ENCODE measurements at places on chromosomes 1 and 21.
A peak's percentile ranks its signal among the peaks of the same experiment; 100 is the strongest.

DNA sequence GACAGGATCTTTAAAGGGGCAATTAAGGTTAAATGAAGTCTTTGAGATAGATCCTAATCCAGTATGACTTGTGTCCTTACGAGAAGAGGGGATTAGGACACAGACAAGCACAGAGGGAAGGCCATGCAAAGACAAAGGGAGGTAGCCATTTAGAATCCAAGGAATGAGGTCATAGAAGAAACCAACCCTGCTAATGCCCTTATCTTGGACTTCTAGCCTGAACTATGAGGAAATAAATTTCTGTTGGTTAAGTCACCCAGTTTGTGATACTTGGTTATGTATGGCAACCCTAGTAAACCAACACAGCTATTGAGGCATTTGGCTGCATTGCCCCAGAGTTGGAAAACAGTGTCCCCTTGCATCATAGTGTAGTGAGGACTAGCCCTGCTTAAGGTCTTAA is 121.3 kb downstream of the MAST2 start:
- no peak for DNase-seq

GRCh38 chr1:174021591-174022079 is 522 bp downstream of the RC3H1 start:
- DNase-seq = peak; percentile 69

DNA sequence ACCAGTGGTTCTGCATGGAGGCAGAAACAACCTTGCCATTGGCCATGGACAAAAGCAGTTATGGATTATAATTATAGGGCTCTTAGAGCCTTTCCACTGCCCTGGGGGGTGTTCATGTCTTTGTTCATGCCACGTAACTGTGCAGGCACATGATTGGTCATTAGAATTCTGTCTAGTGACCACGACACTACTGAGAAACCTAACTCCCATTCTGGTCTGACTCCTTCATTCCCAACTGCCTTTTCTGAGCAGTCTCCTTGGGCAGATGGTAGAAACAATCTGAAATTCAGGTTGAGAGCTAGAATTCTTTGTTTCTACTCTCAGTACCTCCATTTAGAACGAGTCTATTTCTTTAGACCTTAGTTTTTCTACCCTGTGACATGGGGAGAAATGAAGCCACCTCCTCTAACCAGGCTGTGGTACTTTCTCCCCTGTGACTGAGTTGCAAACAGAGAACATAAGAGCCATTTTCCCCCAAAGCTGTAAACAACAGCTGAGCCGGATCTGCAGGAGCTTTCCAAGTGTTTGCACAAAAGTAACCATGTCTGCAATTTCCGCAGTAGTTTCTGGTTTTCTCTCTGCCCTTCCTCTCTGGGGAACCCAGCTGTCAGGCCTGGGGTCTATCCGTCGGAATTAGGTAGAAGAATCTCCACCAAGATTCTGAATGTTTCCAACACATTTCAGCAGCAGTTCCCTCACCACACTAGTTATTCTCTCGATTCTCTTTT is 37.7 kb upstream of the IPO9 start:
- DNase-seq = no peak

DNA sequence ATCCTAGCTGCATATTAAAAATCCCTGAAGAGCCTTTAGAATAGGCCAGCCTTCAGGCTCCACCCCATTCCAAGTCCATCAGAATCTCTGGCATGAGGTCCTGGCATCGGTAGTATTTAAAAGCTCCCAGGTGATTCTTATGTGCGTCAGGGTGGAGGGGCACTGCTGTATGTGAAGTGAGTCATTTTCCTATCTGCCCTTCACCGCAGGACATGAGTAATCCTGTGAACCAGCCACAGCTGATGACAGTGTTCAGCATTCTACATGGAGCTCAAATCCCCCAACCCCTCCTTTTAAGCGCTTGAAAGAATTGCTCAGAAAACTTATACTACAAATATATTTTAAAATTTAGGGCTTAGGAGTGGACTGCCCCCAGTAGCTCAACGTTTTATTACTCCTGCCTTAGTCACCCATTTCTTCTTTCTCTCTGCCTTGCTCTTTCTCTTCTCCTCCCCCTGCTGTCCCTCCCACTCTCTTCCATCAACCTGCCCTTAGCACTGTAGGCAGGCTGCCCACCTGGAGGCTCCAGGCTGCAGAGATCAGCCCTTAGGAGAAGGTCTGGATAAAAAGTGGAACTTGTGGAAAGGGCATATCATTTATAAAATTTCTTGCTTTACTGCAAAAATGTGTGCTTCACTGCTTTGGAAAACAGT is 73.8 kb upstream of the ZNF281 start:
- DNase-seq = peak; percentile 69

GRCh38 chr1:19616489-19616888 is 27.6 kb upstream of the NBL1 start:
- no peak for DNase-seq

- no peak for DNase-seq
Measured at GRCh38 chr1:78779831-78780230, 130.2 kb downstream of the IFI44 start.

GRCh38 chr1:156128654-156129597 is 14.4 kb downstream of the LMNA start:
- DNase-seq = no peak

DNA sequence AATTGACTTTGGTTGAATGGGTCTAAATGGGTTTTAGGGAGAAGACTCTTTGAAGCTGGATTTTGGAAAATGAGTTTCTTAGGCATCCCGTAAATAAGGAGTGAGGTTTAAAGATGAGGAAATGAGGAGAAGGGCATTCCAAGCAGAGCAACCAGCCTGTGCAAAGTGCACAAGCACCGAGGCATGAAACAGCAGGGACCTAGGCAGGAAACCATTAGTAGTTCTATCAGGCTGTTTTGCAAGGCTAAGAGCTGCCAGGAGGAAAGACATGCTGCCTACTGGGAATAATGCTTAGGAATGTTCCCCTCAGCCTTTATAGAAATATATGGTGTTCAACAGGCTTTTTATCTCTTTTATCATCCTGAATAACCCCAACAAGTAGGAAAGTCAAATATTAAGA is 153.1 kb upstream of the FGGY start:
- DNase-seq = no peak

DNA sequence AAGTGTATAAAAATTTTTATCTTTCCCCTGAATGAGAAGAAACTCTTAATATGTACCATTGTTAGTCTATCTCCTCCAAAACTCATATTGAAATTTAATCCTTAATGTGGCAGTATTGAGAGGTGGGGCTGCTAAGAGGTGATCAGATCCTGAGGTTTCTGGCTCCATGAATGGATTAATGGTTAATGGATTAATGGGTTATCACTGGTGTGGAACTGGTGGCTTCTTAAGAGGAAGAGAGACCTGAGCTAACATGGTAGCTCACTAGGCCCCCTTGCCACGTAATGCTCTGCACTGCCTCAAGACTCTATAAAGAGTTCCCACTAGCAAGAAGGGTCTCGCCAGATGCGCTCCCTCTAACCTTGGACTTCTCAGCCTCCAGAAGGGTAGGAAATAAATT is 70.6 kb upstream of the ZBTB18 start:
- DNase-seq = no peak

Measured in left lobe of liver (tissue), 2 donors.